Hindlimb muscle (tissue), 1 donor: ENCODE measurements at places on chromosomes 3 and 15.

- DNase-seq = peak; percentile 72
Measured at GRCh38 chr15:60426870-60427508, 29.2 kb upstream of the ANXA2 start.

DNA sequence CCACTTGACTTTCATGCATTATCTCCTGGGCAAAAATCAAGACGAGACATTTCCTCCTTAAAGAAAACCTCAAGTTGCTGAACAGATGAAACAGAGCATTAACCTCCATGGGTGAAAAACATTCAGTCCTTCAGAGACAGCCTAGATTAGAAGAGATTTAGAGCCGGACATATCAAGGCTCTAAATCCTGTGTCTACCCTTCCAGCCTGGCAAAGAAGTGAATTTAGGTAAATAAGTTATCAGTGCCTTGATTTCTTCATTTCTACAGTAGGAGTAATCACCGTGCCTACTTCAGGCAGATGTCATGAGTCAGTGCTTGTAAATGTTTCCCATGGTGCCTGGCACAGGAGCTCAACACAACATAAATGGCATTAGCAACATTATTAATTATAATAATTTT lies 159.3 kb upstream of the PRICKLE2 start:
- DNase-seq = no peak

- no peak for DNase-seq
Measured at GRCh38 chr15:47292638-47293190, 424.6 kb upstream of the SEMA6D start.

DNA sequence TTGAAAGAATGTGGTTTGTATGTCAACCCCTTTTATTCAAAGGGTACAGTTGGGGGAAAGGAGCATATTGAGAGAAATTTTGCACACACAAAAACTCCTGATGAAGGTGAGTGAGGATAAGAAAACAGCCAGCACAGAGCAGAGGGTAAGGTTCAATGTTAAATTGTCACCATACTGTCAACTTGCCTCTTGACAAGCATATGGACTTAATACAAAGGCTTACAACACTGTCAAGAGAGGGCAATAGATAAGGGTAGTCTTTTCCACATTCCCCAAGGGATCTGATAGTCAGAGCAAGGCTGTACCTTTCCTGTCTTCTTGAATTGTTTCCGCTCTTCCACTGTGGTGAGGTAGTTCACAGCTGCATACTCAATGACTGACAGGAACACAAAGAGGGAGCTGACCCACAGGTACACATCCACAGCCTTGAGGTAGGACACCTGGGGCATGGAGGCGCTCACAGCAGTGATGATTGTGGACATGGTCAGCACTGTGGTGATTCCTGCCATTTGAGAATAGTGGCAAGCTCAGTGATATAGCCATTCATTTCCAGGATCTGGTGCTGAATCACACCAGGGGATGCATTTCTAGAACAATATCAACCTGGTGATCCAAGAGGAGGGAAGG lies 20.4 kb upstream of the RIOX2 start:
- no peak for DNase-seq

GRCh38 chr3:27675287-27675686 lies 46.8 kb downstream of the EOMES start:
- peak; percentile 20 for DNase-seq

GRCh38 chr3:143914257-143914656 lies 57.4 kb upstream of the DIPK2A start:
- DNase-seq = no peak

GRCh38 chr3:188950832-188951489 lies 220.8 kb upstream of the TPRG1 start:
- no peak for DNase-seq

- no peak for DNase-seq
Measured at GRCh38 chr3:115375362-115375761, 228.3 kb upstream of the ZBTB20 start.

GRCh38 chr3:103393395-103394186 lies 958.8 kb downstream of the ZPLD1 start:
- DNase-seq = no peak

- DNase-seq = no peak
Measured at GRCh38 chr3:93981649-93982048, 1.7 kb downstream of the ARL13B start.

GRCh38 chr3:4476496-4476895 lies 9.4 kb upstream of the SUMF1 start:
- DNase-seq = no peak

DNA sequence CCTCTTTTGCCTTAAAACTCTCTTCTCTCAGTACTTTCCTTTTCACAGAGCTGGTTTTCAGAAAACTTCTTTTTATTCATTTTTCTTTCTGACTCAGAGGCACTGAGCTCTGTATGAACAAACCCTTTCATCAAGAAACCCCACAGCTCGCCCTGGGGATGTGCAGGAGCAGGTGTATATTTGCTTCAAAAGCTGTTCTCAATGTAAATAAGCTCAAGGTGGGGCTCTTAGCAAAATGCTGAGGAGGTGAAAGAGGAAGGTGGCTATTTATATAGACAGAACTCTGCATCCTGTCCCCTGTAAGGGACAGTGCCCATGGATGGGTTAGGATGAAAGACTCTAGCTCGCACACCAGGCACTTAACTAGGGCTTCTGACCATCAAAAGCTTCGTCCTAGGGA lies 302.0 kb downstream of the WDR72 start:
- DNase-seq = no peak

- no peak for DNase-seq
Measured at GRCh38 chr3:96354742-96355141, 459.7 kb upstream of the EPHA6 start.

- DNase-seq = no peak
Measured at GRCh38 chr3:133783762-133784161, 21.9 kb upstream of the SRPRB start.

GRCh38 chr3:81761904-81762580 lies 597 bp upstream of the GBE1 start:
- no peak for DNase-seq

- no peak for DNase-seq
Measured at GRCh38 chr15:82820128-82820527, 10.7 kb downstream of the WHAMM start.

DNA sequence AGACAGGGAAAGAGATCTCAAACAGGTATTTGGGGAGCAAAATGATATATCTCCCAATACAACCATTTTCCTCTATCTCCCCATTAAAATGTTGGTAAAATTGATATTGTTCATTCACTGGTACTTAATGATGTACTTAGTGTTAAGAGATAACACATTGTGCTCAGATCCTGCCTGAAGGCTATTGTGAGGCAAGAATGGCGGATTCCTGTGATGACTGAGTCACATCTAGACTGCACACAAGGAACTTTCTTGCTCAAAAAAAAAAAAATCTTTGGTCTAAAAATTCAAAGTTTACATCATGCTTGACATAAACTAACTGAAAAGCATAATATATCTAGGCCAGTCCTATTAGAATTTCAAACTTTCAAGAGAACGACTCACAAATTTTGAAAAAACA lies 171.1 kb upstream of the TTC14 start:
- no peak for DNase-seq

DNA sequence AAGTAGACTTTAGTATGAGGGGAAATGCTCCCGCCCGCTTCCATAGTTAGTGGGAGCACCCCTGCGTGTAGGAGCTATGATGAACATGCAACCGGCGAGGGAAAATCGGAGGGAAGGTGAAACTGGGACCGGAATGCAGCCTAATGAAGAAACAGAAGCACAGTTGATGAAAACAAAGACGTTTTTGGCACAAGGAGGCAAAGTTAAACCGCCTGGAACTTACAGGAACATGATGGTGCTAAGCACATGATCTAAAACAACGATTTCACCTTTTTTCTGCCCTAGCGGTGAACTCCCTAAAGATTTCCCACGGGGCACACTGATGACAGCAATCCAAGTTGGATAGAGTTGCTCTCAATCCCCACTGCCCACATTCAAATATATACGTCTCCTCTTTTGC lies 49.4 kb upstream of the SPATA12 start:
- DNase-seq = no peak

- no peak for DNase-seq
Measured at GRCh38 chr3:2793987-2794386, 316.2 kb downstream of the IL5RA start.

DNA sequence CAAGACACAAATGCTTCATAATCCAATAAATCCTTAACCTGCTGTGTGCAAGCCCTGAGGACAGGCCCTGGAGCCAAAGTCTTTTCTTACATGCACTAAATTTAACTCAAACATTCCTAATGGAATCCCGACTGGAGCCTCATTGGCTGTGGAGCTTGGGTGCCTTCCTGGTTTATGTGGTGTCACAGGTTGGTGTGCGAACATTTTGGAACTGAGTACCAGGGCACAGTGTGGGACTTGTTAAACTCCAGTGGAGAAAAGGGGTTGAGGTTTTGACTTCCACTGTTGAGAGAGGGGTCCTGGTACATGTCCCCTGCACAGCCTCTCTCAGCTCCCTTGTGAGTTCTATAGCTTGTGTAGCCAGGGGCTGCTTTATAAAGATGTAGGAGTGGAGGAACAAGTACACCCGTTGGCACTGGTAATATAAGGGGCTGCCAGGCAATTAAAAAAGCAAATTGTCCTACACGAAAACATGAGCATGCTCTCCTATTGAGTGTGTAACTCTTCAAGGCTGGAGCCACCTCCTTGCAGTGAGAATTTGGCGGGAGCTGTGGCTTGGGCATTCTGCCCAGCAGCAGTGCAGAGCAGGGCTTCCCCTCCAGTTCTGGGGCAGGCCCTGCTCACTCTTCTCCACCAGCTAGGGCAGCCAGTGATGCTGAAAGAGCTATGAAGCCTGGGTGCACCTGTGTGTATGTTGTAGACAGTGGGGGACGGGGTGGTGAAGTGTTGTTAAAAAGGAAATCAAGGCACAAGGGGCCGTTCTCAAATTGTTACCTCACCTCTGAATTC lies 218.1 kb downstream of the CLSTN2 start:
- DNase-seq = no peak

DNA sequence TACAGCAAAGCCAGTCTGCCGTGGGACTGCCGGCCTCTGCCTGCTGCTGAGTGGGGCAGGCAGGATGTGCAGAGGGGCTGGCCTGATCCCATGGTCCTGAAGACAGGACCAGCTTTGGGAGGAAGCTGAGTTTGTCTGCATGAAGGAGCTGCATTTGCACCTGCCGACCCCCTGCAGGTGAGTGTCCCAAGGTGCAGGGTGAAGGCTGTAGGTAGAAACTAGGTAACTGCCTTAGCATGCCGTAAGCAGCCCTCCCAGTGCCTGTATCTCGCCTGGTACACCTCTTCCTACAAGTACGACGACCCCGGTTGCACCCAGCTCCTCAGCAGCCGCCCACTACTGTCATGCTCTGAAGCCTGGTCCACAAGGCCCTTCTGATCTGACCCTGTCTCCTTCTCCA lies 34.9 kb downstream of the AMOTL2 start:
- no peak for DNase-seq
